Right renal cortex interstitium (tissue), 3 donors: ENCODE measurements at places on chromosomes 2 and 18.
A peak's percentile ranks its signal among the peaks of the same experiment; 100 is the strongest.

GRCh38 chr2:127893494-127893893 is 7.7 kb upstream of the AMMECR1L start:
- no peak for DNase-seq

DNA sequence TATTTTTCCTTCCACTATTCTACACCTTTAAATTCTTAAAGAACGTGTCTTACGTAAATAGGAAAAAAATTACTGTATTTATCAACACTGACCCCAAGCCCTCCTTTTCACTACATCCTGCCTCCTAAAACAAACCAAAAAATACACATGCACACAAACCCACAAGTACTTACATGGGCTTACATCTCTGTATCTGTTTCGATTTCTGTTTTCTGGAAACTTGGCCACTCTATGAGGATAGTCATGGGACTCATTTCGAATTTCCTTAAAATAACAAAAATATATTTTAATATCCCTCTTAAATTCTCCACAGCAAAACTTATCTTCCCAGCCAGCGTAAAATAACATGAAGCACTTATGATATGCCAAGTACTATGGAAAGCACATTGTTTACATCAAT is 25.0 kb downstream of the PTPN2 start:
- no peak for DNase-seq

DNA sequence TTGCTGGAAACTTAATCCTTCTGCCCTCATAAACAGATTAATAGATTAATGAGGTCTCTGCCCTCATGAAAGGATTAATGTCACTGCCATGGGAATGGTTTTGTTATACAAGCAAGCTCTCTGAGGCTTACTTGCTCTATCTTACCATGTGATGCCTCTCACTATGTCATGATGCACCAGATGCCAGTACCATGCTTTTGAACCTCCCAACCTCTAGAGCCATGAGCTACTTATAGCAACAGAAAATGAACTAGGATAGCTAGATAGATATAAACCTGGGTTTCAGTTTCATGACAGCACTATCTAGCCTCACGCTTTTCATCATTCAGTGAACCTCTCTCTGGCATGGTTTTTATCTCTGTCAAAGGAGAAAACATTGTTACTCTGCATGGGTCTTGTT is 371.6 kb upstream of the LRP1B start:
- DNase-seq, result no peak

- peak; percentile 19 for DNase-seq
Observed at GRCh38 chr2:19504400-19505198, 146.2 kb upstream of the OSR1 start.

GRCh38 chr2:52929412-52929811 is 838.2 kb upstream of the CHAC2 start:
- DNase-seq, result no peak

DNA sequence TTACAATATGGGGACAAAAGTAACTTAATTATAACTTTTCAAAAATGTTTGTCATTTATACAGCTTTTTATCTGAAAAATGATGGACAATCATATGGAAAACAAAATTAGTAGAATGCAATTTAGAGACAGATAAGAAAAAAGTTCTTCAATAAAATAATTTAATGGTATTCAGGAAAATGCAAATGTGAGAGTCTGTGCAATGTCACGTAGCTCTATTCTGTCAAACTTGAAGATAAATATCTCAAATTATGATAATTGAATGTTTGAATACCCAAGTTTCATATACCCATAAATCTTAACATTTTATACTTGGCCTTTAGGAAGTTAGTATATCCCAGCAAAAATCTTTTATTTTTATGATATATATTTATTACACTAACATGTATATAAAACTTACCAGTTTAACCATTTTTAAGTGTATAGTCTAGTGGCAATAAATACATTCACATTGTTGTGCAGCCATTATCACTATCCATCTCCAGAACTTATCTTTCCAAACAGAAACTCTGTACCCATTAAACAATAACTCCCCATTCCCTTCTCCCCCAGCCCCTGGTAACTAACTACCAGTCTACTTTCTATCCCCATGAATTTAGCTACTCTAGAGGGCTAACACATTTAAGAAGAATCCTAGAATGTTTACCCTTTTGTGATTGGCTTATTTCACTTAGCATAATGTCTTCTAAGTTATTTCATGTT is 311.5 kb downstream of the SOCS6 start:
- DNase-seq, result no peak

DNA sequence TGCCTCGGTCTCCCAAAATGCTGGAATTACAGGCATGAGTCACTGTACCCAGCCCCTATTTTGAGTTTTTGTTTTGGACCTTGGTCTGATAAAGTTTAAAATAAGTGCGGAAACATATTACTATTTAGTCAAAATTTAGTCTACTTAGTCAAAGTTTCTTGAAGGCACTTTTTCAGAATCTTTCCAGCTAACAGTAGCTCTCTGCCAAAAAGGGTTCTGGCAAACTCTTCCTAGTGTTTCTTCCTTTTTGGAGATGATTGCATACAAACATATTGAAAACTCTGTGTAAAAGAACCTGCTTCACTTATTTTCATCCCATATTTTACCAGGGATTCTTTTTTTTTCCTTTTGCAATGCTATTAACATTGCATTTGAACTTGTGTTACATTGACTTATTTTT is 28.8 kb downstream of the GMCL1 start:
- no peak for DNase-seq

DNA sequence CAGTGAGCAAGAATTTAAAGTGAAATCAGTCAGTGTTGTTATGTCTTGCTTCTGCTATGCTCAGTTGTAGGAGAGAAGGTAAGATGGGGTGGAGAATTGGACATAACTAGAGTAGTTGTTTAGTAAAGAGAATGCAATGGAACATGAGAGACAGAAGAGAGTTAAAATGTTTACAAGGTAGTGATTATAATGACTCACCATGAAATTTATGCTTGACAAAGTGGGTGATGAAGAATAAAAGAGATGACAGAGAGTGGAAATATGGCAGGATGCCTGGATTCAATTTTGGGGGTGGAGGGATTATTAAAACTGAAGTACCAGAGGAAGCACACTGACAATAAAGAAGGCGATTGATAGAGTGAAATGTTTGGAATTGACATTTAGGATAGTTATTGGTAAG is 10.6 kb downstream of the SCG2 start:
- DNase-seq, result no peak
